Osteoblast (primary cell): ENCODE measurements at places on chromosomes 6 and 20. TPM values are rescaled to one million over a fixed set of nuclear protein-coding genes. Genes with fewer than 3 reads are reported as not detected.

PRSS16 gene
- total RNA-seq = not detected in 2 replicates

GRCh38 chr6:170554013-170554795 lies at the start of gene TBP:
Gene TBP (plus strand): TSS chr6:170554369. CDS start chr6:170557030, 2,661 bp downstream.
- peaks cover 26% of the 10 kb centered on the region for H3K4me1 ChIP-seq
- no peaks in the 10 kb centered on the region for H3K27me3 ChIP-seq
- peak within 1 kb of the TSS; percentile 97 for H3K27ac ChIP-seq
- DNase-seq = peak; percentile 93

DNA sequence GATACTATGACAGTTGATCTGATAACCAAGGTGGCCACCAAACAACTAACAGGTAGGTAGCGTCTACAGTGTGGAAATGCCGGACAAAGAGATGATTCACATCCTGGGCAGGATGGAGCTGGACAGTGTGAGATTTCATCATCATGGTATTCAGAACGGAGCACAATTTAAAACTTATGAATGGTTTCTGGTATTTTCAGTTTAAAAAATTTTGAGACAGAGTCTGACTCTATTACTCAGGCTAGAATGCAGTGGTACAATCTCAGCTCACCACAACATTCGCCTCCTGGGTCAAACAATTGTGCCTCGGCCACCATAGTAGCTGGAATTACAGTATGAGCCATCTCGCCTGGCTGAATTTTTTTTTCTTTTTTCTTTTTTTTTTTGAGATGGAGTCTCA lies 43.8 kb downstream of the CEP57L1 start:
- H3K27me3 ChIP-seq = no peaks in the 10 kb centered on the region
- H3K4me1 ChIP-seq = no peaks in the 10 kb centered on the region
- H3K4me3 ChIP-seq = no peak overlapping the region
- H3K36me3 ChIP-seq = peaks cover 11% of the 10 kb centered on the region

- no peaks in the 10 kb centered on the region for H3K27me3 ChIP-seq
- no peaks in the 10 kb centered on the region for H3K4me1 ChIP-seq
- no peaks in the 10 kb centered on the region for H3K36me3 ChIP-seq
- no peak overlapping the region for H3K27ac ChIP-seq
- DNase-seq = no peak
These were observed 49.3 kb upstream of the CD2AP start for GRCh38 chr6:47428288-47428687.

- peak; percentile 45 for DNase-seq
- no peaks in the 10 kb centered on the region for H3K36me3 ChIP-seq
- H3K4me3 ChIP-seq = no peak overlapping the region
- H3K4me1 ChIP-seq = peaks cover 11% of the 10 kb centered on the region
These were observed 91.2 kb upstream of the ADTRP start for GRCh38 chr6:11869672-11870340.

PTCRA gene
- total RNA-seq = not detected in 2 replicates

- H3K27ac ChIP-seq = no peak overlapping the region
- H3K27me3 ChIP-seq = no peaks in the 10 kb centered on the region
- peaks cover 8% of the 10 kb centered on the region for H3K4me1 ChIP-seq
These were observed 89.0 kb upstream of the SUPT3H start for GRCh38 chr6:45466686-45467085.

CST4 gene
- not detected in 2 replicates for total RNA-seq

FILIP1 gene
- under 0.01 and 0.29 TPM in 2 replicates for total RNA-seq

GRCh38 chr20:14210146-14210545 lies 127.3 kb downstream of the FLRT3 start:
- no peak overlapping the region for H3K27ac ChIP-seq
- peak; percentile 56 for DNase-seq
- no peaks in the 10 kb centered on the region for H3K27me3 ChIP-seq

TFAP2B gene
- not detected in 2 replicates for total RNA-seq

DNA sequence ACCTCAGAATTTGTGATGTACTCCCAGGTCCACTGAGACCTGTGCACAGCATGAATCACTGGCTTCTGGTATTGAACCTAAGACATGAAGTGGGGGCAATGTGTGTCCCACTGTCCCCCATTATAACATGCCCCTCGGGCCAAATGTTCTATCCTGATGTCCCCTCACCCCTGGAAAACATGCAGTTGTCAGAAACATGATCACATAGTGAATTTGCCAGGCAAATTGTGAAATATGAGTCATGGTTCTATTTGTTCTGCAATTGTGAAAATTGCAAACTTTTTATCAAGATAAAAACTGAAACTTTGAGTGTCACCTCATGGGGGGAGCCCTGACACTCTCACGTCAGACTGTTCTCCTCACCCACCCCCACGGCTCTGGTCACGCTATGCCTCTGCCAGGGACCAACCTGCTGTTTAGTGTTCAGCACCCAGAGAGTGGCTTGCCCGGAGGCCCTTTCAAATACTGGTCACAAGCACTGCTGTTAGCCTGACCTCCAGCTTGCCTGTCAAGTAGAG lies 305.3 kb downstream of the CLIC5 start:
- H3K36me3 ChIP-seq = no peaks in the 10 kb centered on the region
- no peaks in the 10 kb centered on the region for H3K27me3 ChIP-seq
- H3K4me1 ChIP-seq = peaks cover 27% of the 10 kb centered on the region
- H3K27ac ChIP-seq = peak overlapping the region; percentile 68
- no peak overlapping the region for H3K4me3 ChIP-seq
- peak; percentile 31 for DNase-seq

- H3K4me1 ChIP-seq = peaks cover 2% of the 10 kb centered on the region
- H3K27ac ChIP-seq = no peak overlapping the region
- DNase-seq = no peak
- no peaks in the 10 kb centered on the region for H3K27me3 ChIP-seq
- H3K4me3 ChIP-seq = no peak overlapping the region
- no peaks in the 10 kb centered on the region for H3K36me3 ChIP-seq
These were observed 20.6 kb downstream of the KCNQ5 start for GRCh38 chr6:72642435-72642834.

- H3K27ac ChIP-seq = no peak overlapping the region
- H3K36me3 ChIP-seq = no peaks in the 10 kb centered on the region
- no peak overlapping the region for H3K4me3 ChIP-seq
These were observed 213.8 kb upstream of the AGPAT4 start for GRCh38 chr6:161487694-161488093.

GRCh38 chr6:53353624-53354023 lies 4.9 kb upstream of the ELOVL5 start:
- H3K36me3 ChIP-seq = no peaks in the 10 kb centered on the region
- peaks cover 11% of the 10 kb centered on the region for H3K4me1 ChIP-seq
- no peak for DNase-seq
- H3K27me3 ChIP-seq = peaks cover 11% of the 10 kb centered on the region

DNA sequence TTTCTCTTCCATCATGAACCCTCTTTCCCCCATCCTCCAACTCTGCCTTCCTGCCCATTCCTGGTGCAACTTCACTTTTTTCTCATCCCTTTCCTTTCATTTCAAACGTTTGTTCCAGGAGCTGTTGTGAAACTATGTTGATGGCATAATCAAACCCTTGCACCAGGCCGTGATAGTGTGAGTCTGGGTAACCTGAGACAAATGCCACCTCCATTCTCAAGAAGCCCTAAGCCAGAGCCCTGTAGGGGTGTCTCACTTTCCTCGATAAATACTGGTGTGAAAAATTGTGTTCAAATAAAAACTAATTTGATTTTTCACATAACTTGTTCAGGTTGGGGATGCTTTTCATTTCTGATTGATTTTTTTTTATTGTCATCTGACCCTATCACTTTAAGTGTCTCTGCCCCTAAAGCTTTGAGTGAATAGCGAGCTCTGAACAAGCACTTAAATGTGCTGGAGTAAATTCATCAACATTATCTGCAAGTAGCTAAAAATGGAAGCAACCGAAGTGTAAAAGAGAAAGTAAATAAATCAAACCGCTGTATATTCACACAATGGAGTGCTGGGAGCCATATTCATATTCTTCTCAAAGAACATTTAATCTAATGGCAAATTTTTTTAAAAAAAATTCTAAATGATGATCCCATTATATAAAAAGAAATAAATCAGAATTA lies 303.1 kb upstream of the CDYL start:
- DNase-seq = no peak
- peaks cover 3% of the 10 kb centered on the region for H3K27me3 ChIP-seq
- no peak overlapping the region for H3K4me3 ChIP-seq
- no peaks in the 10 kb centered on the region for H3K36me3 ChIP-seq
- H3K4me1 ChIP-seq = no peaks in the 10 kb centered on the region
- H3K27ac ChIP-seq = no peak overlapping the region

GRCh38 chr6:73525546-73526330 lies 4.9 kb upstream of the EEF1A1 start:
- H3K4me3 ChIP-seq = no peak overlapping the region
- DNase-seq = no peak
- H3K27ac ChIP-seq = peak overlapping the region; percentile 72
- no peaks in the 10 kb centered on the region for H3K36me3 ChIP-seq
- peaks cover 36% of the 10 kb centered on the region for H3K4me1 ChIP-seq
- H3K27me3 ChIP-seq = no peaks in the 10 kb centered on the region

- no peaks in the 10 kb centered on the region for H3K36me3 ChIP-seq
- no peak for DNase-seq
- H3K27ac ChIP-seq = no peak overlapping the region
- H3K4me1 ChIP-seq = no peaks in the 10 kb centered on the region
- H3K4me3 ChIP-seq = no peak overlapping the region
These were observed 511.3 kb downstream of the ADGRB3 start for GRCh38 chr6:69146385-69146784.

CCN6 gene
- 6.8 and 6.9 TPM in 2 replicates for total RNA-seq

DNA sequence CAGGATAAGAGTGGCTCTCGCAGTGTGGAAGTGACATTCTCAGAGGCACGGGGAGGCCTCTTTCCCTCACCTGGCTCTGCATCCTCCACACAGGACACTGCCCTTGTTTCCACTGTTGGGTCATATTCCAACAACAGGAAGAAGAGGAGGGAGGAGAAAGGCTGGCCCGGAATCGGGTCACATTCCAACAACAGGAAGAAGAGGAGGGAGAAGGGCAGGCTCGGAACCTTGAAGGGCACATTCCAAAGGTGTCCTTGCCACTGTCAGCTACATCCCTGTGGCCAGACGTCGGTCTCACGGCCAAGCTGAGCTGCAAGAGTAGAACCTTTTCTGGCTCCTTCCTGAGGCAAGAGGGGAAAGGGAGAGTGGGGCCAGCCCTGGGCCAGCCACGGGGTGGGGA lies 25.4 kb downstream of the CHRNA4 start:
- peaks cover 17% of the 10 kb centered on the region for H3K27me3 ChIP-seq
- no peak overlapping the region for H3K4me3 ChIP-seq
- no peaks in the 10 kb centered on the region for H3K36me3 ChIP-seq
- H3K4me1 ChIP-seq = peaks cover 13% of the 10 kb centered on the region
- DNase-seq = no peak
